Activated CD4-positive, alpha-beta T cell treated with anti-CD3 and anti-CD28 coated beads for 1 hour (primary cell): ENCODE measurements at places on chromosomes 12 and 14.

DNA sequence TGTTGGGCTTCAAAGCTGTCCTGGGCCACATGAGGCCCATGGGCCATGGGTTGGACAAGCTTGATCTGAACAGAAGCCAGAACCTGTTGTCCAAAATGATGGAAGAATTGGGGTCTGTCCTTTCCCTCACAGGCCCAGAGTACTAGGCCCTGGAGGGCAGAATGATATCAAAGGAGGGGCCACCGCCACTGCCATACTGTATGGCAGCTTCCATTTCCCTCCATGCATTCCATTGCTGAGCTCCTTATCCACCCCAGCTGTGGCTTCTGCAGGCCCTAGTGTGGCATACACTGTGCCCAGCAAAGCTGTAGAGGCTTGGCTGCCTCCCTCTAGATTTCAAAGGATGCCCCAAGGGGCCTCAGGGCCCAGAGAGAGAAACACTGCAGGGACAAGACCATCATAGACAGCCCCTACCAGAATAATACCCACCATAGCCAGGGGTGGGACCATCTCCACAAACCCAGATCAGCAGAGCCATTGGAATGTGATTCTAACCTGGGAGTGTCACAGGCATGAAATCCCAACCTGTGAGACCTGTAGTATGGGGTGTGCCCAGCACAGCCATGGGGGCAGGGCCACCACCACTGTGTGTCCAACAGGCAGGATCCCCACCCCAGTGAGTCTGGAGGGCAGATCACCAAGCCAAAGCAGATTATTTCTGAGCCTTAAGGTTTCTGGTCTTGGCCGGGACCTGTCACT is 61.4 kb upstream of the BEGAIN start:
- no peak for DNase-seq

DNA sequence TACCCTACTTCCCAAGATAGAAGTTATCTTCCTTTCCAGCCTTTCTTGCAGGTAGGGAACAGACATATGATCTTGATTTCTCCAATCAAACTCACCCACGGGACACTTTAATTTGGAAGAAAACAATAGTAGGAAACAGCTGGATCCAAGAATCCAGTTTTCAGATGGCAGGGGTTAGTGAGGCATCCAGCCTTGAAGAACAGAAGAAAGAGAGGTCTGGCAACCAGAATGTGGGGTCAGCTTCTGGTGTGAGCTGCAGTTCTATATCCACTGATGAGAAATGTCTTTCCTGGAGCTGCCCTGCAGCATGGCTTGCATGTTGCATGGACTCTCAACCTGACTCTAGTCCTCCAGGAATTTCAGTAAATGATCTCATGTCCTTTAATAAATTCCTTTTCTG is 83.8 kb downstream of the TTC8 start:
- DNase-seq: no peak

DNA sequence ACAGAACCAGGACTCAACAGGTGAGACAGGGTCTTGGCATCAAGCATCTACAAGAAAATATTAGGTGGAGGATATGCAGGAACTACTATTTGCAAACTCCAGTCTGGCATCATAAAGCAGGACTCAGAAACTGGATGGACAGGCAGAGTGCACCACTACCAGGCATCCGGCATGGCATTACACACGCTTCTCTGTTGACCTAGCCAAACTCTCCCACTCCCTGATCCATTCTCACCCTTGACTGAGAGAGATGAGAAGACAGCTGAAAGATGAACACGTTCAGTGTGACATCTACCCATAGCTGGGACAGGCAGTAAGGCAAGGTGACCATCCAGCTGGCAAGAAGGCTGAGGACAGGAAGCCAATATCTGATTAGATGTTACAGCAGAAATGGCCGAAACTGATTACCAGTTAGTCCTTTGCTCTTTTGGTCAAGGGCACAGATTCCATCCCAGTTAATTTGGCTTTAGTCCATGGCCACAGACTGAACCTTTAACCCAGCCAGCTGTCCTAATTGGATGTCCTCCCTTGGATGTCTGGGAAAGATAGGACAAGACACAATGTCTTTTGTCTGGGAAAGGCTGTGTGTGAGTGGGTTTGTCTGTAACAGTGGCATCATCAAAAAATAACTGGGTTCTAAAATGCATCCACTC is 71.6 kb downstream of the BBS10 start:
- no peak for DNase-seq

DNA sequence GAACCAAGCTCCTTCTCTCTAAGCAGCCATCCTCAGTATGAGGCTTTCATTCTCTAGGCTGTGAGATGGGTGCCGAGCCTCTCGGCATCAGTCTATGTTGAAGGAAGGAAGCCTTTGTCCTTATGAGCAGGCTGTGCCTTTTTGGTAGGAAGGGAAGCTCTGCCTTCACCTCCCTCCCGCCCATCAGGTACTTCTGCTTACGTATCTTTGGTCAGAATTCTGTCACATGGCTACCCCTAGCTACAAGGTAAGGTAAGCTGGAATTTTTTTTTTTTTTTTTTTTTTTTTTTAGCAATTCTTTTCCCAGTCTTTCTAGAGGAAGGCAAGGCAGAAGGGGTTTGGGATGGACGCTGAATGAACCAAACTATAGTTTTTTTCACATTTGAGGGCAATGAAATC is 16.9 kb downstream of the BATF start:
- no peak for DNase-seq

- no peak for DNase-seq
These were observed 898.4 kb downstream of the SLC16A7 start for GRCh38 chr12:60494244-60494643.

DNA sequence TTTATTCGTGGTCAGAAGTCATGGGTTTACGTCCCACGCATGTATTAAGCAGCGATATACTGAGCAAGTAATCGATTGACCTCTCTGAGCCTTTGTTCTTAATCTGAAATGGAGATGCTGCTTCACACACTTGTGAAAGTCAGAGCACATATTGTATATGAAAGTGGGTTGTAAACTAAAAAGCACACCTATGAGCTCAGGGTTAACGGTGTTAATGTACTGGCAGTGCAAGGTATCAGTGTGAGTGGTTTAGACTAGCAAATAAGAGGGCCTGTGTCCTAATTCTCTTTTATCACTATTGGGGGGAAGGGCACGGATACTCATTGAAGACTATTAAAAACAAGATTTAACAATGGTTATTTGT is 676 bp downstream of the MRPL42 start:
- DNase-seq: no peak

GRCh38 chr12:70467476-70467875 is 101.4 kb downstream of the KCNMB4 start:
- no peak for DNase-seq

GRCh38 chr12:116642683-116643082 is 83.5 kb downstream of the MAP1LC3B2 start:
- no peak for DNase-seq

DNA sequence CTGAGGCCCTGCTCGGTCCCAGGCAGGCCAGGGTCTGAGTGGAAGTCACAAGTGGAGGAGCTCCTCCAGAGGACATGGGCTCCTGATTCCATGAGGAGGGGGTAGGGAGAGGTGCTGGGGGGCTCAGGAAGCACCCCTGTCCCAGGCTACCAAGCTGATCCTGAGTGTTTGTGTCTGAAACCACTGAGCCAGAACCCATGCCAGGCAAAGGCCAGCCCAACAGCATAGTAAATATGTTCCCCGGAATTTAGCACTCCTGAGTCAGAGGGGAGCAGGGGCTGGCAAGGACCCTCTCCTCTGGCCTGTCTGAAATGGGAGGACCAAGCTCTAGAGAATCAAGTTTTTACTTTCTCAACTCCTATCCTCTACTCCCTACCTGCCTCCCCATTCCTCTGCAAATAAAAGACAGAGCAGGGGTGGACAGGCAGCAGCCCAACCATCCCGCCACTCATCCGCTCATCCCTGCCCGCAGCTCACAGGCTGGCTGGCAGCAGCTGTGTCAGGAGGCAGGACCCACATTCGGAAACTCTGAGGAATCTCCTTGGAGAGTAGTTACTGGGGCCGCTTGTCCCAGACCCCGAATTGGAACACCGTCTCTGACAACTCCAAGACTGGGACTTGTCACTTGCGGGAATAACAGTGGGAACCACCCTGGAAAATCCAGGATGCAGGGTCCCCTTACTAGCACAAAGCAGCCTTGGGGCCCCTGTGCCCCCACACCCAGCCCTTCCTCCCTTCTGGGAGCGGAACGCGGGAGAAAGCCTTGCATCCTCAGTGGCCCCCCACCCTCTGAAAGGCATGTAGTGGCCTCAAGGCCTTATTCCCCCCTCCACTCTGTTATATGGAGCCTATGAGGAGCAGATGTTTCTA is 102.5 kb downstream of the ZFP36L1 start:
- no peak for DNase-seq

- DNase-seq: no peak
These were observed 44.1 kb downstream of the SETD3 start for GRCh38 chr14:99436247-99437180.

DNA sequence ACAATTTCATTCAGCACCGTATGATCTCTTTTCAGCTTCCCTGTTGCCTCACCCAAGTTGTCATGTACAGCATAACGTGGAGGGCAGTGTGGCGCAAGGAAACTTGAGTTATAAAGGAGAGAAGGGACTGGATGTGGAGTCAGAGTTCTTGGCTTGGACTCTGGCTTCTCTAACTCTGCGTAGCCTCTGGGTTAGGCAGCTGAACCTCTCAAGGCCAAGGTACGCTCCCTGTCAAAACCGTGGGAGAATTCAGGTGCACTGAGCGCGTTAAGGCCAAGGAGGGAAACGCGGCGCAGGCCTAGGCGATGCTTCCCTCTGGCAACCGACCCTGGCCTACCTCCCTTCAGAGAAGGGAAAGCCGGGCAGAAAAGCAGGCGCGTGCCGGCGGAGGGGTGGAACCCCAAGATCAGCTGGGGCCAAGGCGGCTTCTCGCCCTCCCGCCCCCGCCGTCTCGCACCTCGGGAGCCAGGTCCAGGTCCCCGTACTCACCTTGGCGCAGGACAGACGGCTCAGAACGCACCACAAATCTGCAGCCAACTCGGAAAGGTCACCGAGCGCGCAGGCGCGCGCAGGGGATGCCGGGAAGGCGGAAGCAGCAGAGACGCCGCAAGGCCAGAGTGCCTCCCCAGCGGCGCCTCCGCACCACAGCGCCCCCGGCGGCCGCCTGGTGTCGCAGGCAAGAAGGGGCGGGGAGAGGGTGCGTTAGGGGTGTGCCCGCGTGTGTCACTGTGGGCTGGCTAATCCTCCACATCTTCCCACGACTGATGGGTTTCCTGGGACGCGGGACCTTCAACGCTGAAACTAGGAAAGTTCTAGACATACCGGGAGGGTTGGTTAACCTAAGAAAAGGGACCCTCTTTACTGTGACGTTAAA is 7.0 kb upstream of the TDRD9 start:
- DNase-seq: peak; percentile 91

GRCh38 chr12:64007853-64008252 is 163.4 kb downstream of the SRGAP1 start:
- DNase-seq: no peak
